Esophagus muscularis mucosa (tissue), 4 donors: ENCODE measurements at places on chromosomes 3 and 15. TPM values are rescaled to one million over a fixed set of nuclear protein-coding genes. Genes with fewer than 3 reads are reported as not detected.
A peak's percentile ranks its signal among the peaks of the same experiment; 100 is the strongest.

Gene CLDN1
- 0.99 TPM for total RNA-seq

Gene RLBP1
- 0.52 TPM for total RNA-seq

Gene SLC28A1
- total RNA-seq = 0.23 TPM

Gene GUCA1C
- total RNA-seq = not detected

Gene SKOR1
- total RNA-seq = 0.69 TPM

Gene FBXO40
- not detected for total RNA-seq

Gene GOLGA8J
- not detected for total RNA-seq

Gene RBMS3
- 53.0 TPM for total RNA-seq

DNA sequence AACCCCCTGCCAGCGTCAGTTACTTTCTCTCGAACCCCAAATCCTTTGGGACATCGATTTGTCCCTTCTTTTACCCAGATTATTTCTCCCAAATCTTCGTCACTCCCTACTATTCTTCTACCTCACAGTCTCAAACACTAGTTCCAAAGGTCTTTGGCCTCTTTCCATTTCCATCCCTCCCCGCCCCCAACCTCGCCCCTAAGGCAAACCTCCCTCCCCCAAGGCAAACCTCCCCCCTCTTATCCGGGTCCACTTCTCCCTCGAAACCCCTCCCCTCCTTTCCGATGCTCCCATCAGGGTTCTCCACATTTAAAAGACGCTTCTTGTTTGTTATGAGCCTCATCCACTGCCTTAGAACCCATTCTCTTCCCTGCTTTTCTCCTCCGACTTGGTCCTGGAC lies 583 bp downstream of the EAF1 start:
- H3K36me3 ChIP-seq = peaks cover 23% of the 10 kb centered on the region
- peaks cover 37% of the 10 kb centered on the region for H3K4me1 ChIP-seq
- DNase-seq = no peak
- no peaks in the 10 kb centered on the region for H3K27me3 ChIP-seq

DNA sequence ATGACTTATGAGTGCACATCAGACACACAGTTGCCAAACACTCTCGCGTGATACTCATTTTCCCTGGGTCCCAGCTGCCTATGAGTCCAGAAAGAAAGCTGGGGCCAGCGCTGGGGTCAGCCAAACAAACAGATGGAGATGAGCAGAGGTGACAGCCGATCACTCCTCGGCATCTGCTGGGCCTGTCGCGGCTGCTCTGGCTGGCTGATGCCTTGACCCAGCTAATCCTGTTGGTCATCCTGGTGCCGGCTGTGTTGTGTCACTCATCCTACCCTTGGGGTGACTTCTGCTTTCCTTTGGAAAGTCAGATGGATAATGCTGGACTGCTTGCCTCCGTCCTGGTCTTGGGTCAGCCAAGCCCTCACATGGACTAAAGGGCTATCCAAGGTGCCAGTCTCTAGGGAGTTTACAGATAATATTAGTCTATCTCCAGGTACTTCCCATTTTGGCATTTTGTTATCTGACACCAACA lies 105.3 kb upstream of the PDZRN3 start:
- DNase-seq = peak; percentile 93
- H3K36me3 ChIP-seq = no peaks in the 10 kb centered on the region

- H3K36me3 ChIP-seq = no peaks in the 10 kb centered on the region
- peaks cover 19% of the 10 kb centered on the region for H3K4me1 ChIP-seq
- H3K27me3 ChIP-seq = no peaks in the 10 kb centered on the region
Measured at GRCh38 chr3:98730338-98730737, 32.8 kb upstream of the ST3GAL6 start.

DNA sequence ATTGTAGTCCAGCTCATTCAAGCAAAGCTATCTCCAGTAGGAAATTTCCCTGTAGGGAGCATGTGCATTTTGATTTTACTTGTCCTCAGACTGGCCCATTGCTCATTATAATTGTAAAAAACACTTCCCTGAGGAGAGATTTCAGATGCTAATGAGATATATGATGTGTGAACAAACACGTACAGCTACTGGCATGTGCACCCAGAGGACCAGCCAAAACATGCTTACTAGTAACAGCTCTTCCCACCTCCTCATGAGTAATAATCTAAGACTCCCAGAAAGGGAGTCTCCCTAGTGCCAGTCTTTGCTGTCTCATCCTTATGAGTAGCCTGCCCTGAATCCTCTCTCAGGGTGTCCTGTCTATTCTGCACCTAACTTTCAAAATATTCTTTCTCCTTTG lies 43.4 kb downstream of the FBXO22 start:
- H3K27ac ChIP-seq = no peak overlapping the region
- no peaks in the 10 kb centered on the region for H3K27me3 ChIP-seq
- no peaks in the 10 kb centered on the region for H3K36me3 ChIP-seq
- DNase-seq = no peak

- H3K4me1 ChIP-seq = peaks cover 27% of the 10 kb centered on the region
- DNase-seq = no peak
- no peaks in the 10 kb centered on the region for H3K27me3 ChIP-seq
- H3K4me3 ChIP-seq = peak overlapping the region; percentile 74
- H3K27ac ChIP-seq = peak overlapping the region; percentile 93
Measured at GRCh38 chr3:50300681-50301254, 1.6 kb upstream of the HYAL3 start.

DNA sequence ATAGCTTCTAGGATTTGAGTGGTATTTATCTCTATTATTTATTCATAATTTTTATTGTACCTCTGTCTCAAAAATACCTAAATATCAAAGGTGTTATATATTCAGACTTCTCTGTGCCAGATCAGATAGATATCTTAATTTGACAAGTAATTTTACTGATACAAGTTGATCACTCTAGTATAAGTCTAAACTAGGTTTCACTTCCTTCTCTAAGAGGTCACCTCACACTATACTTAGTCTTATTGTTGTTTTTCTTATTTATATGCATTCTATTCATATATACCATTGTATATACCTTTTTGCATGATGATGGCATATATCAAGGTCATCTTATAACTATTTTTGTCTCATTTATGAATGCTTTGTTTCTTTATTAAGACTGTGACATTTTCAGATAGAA lies 26.4 kb upstream of the HGD start:
- peaks cover 11% of the 10 kb centered on the region for H3K36me3 ChIP-seq
- no peak overlapping the region for H3K4me3 ChIP-seq
- DNase-seq = no peak

GRCh38 chr15:63501256-63502089 lies 2.9 kb upstream of the USP3 start:
- no peaks in the 10 kb centered on the region for H3K36me3 ChIP-seq
- peaks cover 45% of the 10 kb centered on the region for H3K4me1 ChIP-seq
- DNase-seq = no peak
- H3K27ac ChIP-seq = peak overlapping the region; percentile 99

DNA sequence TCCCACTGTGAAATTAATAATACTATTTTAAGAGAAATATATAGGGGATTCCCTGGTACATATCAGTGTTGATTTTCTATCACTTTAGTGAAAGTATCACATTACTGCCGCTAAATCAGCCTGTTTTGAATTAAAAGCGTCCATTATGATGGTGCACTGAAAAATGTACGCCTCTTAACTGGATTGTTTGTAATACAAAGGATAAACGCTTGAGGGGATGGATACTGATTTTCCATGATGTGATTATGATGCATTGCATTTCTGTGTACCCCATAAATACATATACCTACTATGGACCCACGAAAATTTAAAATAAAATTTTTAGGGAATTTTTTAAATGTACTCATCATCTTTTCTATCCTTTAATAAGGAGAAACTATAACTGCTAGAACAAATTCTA lies 478.6 kb downstream of the MAGI1 start:
- no peak overlapping the region for H3K4me3 ChIP-seq
- DNase-seq = no peak
- H3K36me3 ChIP-seq = no peaks in the 10 kb centered on the region
- H3K27me3 ChIP-seq = no peaks in the 10 kb centered on the region
- H3K4me1 ChIP-seq = peaks cover 23% of the 10 kb centered on the region

DNA sequence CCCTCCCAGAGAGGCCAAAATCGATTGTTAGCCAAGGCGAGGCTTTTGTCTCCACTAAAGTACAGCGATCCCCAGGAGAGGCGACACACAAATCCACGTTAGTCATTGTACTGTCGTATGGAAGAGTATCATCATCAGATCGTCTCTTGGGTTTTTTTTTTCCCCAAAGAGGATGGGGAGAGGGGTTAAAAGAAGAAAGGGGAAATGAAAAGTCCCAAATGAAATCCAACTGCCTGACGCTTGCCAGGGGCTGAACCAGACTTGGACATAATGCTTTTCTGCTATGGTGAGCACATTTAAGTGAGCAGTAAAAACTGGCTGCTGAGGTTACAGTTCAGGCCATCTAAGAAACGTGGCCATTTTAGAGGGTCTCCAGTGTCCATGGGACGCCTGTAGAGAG lies 37.9 kb upstream of the CTSH start:
- no peaks in the 10 kb centered on the region for H3K27me3 ChIP-seq
- H3K27ac ChIP-seq = no peak overlapping the region
- no peaks in the 10 kb centered on the region for H3K36me3 ChIP-seq

GRCh38 chr15:93231261-93231925 lies 142.4 kb upstream of the RGMA start:
- peak; percentile 53 for DNase-seq
- no peaks in the 10 kb centered on the region for H3K27me3 ChIP-seq
- no peaks in the 10 kb centered on the region for H3K36me3 ChIP-seq
- H3K4me3 ChIP-seq = no peak overlapping the region

DNA sequence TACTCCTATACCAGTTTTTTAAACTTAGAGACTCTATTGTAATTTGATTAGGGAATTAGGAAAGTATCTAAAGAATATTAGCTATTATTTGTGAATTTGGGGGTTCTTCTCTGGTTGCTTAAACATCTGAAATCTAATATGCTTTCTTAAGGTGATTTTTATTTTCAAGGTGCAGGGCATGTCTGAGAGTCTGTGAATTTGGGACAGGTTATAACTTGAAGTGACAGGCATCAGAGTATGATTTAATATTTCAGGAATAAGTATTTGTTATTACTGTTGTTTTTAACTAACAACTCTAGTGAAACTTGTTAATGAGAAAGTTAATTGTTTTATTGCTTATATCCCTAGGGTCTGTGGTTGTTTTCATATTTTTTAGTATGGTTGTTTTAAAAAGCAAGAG lies 321.6 kb upstream of the EPHA3 start:
- no peak overlapping the region for H3K27ac ChIP-seq
- DNase-seq = no peak
- no peaks in the 10 kb centered on the region for H3K36me3 ChIP-seq
- H3K27me3 ChIP-seq = no peaks in the 10 kb centered on the region
- H3K4me1 ChIP-seq = no peaks in the 10 kb centered on the region
- H3K4me3 ChIP-seq = no peak overlapping the region

DNA sequence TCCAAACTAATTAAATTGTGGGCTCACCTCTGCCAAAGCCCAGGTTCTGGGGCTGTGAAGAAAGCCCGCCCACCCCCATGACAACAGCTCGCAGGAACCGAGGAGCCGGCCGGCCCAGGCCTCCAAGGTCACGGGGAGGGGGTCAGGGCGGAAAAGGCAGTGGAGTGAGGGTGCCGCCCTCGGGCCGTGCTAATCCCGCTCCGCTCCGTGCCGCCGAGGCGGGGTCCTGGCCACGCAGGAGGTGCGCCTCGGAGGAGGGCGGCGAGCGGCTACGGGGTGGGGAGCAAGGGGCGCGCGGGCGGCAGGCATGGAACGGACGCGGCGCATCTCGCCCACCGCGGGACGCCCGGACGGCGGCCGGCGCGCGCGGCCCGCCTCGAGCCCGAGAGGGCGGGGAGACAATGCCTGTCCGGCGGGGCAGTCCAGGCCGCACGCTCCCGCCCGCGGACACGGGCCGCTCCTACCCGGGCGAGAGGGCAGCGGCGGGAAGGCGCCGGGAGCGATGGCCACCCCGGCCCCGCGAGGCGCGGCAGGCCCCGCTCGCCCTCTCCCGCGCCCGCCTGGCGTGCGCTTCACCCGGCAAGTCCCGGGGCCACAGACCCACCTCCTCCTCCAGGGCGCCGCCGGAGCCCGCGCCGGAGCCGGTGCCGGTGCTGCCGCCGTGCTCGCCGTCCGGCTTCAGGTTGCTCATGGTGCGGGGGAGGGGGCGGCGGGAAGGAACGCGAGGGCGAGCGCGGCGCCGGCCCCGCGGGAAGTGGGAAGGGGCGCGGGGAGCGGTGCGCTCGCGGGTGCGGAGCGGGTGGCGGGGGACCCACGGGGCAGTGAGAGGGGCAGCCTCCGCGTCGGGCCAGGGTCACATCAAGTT lies 528 bp downstream of the RBPMS2 start:
- H3K27me3 ChIP-seq = no peaks in the 10 kb centered on the region
- peaks cover 58% of the 10 kb centered on the region for H3K4me1 ChIP-seq
- H3K36me3 ChIP-seq = no peaks in the 10 kb centered on the region

DNA sequence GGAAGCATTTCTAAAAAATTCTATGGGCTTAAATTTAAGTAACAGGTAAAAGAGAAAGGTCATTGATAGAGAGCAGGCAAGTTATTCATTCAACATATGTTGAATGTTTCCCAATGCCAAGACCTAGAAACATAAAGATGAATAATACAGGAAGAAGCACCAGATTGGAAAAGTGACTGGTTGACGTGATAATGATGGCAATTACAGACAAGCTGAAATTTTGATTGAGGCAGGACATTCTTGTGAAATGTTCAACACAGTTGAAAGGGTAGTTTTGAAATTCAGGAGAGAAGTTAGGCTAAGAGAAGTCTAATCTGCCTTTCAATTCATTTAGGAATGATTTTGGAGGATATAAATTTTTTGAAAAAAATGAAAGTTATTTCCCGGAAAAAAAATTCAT lies 536.3 kb upstream of the NAALADL2 start:
- H3K36me3 ChIP-seq = no peaks in the 10 kb centered on the region
- no peak for DNase-seq
- no peaks in the 10 kb centered on the region for H3K27me3 ChIP-seq
- H3K27ac ChIP-seq = no peak overlapping the region
- H3K4me1 ChIP-seq = no peaks in the 10 kb centered on the region

DNA sequence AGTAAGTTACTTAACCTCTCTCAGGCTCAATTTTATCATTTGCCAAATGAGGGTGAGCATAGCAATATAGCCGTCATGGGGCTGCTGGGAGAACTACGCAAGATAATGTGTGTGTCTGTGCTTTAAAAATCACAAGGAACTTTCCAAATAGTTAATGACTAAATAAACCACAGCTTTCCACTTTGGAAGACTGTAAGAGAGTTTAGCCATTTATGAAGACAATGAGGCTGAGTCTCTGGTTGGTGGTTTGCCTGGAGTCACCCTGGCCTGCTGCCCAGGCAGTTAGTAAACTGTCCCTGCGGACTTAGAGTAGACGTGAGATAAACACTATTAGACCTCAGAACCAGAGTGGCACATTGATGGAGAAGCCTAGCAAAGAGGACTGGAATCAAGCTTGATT lies 357.7 kb downstream of the CLSTN2 start:
- H3K27me3 ChIP-seq = no peaks in the 10 kb centered on the region
- no peak overlapping the region for H3K27ac ChIP-seq
- no peaks in the 10 kb centered on the region for H3K4me1 ChIP-seq
- H3K36me3 ChIP-seq = no peaks in the 10 kb centered on the region

GRCh38 chr3:46871222-46871621 lies 6.3 kb upstream of the PTH1R start:
- no peaks in the 10 kb centered on the region for H3K36me3 ChIP-seq
- H3K4me3 ChIP-seq = no peak overlapping the region
- no peak for DNase-seq
- no peaks in the 10 kb centered on the region for H3K27me3 ChIP-seq
- no peak overlapping the region for H3K27ac ChIP-seq
- peaks cover 63% of the 10 kb centered on the region for H3K4me1 ChIP-seq
